Stimulated activated CD8-positive, alpha-beta memory T cell treated with anti-CD3 and anti-CD28 coated beads, Interleukin-2, amount 100 ng/mL, for 1 hour (primary cell): ENCODE measurements at places on chromosomes 16 and 17.

DNA sequence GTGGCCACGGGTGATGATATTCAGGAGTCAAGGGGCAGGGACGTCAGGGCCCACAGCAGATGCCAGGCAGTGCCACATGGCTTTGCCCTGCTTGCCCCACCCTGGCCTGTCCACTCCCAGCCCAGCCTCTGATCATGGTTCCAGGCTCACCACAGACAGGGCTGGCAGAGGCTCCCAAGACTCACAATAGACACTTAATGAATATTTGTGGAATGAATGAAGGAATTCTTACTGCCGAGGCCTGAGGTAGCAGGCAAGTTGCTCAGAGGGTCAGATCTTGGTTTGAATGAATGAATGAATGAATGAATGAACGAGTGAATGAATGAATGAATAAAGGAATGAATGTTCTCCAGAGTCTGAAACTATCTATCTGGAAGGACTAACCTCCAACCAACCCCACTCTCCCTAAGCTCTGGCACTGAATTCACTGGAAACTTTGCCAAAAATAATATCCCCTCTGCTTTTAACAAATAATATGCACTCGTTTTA is 60.9 kb downstream of the RAI1 start:
- no peak for DNase-seq

DNA sequence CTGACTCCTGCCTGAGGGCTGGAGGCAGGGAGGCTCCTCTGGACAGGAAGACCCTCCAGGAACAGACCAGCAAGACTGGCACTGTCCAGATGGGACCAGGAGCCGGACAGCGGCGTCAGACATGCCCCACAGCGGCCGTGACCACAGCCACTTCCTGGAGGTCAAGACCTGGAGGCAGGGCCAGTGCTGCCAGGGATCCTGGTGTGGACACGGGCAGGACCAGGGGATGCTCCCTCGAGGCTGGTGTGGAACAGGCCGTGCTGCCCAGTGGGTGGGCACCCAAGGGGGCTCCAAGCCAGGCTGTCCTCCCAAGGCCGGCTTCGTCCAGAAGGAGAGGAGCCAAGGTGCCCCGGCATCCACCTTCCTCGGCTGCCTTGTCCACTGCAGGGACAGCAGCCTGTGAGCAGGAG is 4.5 kb upstream of the CCDC57 start:
- DNase-seq = no peak

DNA sequence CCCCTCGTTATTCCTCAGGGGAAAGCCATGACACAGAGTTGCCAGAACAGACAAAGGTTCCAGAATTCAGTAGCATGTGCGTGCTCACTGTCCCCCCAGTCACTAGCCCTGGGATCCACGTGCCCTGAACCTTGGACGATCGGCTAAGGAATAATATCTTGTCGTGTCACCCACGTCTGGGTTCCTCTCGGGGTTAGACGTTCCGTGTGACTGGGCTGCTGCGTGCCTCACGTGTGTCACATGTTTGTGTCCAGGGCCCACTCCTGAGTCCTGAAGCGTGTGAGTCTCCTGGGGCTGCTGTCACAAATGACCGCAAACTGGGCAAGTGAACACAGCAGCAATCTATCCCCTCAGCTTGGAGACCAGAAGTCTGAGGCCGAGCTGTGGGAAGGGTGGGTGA is 12.4 kb upstream of the ZNF469 start:
- no peak for DNase-seq

DNA sequence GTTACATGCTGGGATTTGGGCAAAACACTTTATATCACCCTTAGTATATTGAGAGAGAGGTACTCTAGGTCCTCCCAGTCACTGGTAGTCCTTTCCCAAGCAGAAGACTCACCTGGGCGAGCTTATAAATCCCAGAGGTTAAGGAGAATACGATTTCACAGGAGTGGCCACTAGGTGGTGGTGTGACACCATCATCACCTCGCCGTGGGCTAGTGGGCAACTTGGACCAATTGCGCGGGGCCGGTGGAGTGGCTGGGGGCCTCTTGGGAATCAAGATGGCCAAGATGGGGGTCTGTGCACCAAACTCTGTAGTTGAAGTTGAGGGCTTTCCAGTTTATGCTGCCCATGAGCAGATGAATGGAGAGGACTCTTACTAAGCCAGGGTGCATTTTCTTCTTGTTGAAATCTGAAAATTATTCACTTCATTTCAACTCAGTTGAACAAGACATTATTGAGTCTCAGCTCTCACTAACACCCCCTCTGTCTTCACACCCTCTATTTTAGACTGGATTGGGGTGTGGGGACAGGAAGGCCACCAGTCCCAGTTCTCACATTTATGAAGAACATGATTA is 38.2 kb upstream of the PIRT start:
- no peak for DNase-seq

- no peak for DNase-seq
These were observed 81.0 kb upstream of the BRD7 start for GRCh38 chr16:50449800-50450199.

DNA sequence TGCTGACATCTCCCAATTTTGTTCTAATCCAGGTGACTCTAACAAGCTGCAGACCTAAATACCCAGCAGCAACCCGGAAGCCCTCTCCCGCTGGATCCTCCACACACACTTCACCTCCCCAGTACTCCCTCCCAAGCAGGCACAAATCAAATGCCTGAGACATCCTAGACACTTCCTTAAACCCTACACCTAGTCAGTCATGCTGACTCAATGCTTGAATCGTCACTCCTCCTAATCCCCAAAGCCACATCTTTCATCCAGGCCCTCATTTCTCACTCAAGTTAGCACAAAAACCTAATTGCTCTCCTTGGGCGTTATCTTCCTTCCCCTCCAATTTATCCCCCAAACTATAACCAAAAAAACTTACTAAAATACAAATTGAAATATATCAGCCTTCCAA is 32.7 kb downstream of the CMC2 start:
- no peak for DNase-seq

DNA sequence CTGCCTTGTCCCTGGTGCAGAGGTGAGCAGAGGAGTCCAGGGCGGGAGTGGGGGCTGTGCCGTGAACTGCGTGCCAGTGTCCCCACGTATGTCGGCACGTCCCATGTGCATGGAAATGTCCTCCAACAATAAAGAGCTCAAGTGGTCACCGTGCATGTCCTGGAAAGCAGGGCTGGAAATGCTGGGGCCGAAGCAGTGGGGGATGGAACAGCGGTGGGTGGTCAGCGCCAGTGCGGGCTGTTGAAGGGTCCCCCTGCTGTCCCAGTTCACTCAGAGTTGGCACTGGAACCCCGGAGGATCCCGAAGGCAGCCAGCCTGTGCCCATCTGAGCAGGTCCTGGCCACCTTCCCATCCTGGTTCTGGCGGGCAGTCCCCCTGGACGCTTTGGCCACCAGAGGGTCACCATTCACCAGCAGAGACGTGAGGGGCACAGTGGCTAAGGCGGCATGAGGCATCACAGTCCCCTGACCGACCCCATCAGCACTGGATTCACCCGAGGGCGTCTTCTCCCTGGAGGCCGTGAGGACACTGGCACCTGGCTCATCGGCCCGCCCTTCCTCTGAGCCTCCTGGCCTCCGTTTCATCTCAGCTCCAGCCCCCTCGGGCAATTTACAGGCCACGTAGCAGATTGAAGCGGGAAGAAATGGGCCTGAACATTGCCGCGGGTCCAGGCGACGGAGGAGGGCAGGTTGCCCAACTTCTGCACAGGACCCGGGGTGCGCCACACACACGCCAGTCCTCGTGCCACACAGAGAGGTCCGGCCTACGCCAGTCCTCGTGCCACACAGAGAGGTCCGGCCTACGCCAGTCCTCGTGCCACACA is 10.1 kb downstream of the GCGR start:
- no peak for DNase-seq

GRCh38 chr17:73713136-73713535 is 68.9 kb upstream of the SDK2 start:
- no peak for DNase-seq

DNA sequence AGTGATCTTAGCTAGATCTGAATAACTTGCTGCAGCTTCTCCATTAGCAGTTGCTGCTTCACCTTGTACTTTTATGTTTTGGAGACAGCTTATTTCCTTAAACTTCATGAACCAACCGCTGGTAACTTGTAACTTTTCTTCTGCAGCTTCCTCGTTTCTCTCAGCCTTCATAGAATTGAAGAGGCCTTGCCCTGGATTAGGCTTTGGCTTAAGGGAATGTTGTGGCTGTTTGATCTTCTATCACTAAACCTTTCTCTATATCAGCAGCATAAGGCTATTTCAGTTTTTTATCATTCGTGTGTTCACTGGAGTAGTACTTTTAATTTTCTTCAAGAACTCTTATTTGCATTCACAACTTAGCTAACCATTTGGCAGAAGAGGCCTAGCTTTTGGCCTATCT is 21.5 kb upstream of the TMEM92 start:
- DNase-seq = no peak

GRCh38 chr16:81661082-81661481 is 118.0 kb upstream of the PLCG2 start:
- DNase-seq = no peak

DNA sequence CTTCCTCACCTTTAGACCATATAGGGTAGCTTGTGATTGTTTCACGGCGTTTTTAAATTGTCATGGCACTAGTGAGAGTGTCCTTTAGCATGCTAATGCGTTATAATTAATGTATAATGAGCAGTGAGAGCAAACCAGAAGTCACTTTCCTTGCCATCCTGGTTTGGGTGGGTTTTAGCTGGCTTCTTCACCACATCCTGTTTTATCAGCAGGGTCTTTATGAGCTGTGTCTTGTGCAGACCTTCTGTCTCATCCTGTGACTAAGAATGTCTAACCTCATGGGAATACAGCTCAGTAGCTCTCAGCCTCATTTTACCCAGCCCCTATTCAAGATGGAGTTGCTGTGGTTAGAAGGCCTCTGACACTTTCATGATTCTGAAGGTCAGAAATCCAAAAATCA is 370.9 kb upstream of the RBFOX1 start:
- no peak for DNase-seq

DNA sequence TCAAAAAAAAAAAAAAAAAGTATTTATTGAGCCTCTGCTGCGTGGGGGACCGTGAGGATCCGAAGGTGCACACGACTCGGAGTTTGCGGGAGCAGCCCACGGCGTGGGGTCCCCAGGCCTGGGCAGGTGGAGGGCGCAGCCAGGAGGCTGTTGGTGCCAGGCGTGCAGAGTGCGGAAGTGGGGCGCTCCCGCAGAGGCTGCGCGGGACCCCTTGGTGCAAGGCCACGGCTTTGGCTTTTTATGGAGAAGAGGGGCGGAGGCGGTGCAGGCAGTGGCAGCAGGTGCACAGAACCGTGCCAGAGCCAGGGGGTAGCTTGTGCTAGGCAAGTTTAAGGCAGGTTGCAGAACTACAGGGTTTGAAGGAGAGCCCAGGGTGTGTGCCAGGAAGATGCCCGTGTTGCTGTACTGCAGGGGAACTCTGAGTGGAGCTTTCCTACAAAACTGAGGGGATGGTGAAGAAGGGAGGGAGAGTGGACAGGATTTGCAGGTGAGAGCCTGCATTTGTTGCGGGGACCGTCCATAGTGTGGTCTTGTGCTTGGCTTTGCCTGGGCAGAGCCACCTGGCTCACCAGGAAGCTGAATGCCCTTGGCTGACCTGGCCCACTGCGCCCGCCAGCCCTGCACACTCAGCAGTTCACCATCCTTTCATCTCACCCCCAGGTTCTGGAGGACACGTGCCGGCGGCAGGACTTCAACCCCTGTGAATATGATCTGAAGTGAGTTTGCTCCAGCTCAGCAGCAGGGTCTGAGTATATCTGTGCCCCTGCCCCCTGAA is 1.3 kb downstream of the ASPSCR1 start:
- no peak for DNase-seq

DNA sequence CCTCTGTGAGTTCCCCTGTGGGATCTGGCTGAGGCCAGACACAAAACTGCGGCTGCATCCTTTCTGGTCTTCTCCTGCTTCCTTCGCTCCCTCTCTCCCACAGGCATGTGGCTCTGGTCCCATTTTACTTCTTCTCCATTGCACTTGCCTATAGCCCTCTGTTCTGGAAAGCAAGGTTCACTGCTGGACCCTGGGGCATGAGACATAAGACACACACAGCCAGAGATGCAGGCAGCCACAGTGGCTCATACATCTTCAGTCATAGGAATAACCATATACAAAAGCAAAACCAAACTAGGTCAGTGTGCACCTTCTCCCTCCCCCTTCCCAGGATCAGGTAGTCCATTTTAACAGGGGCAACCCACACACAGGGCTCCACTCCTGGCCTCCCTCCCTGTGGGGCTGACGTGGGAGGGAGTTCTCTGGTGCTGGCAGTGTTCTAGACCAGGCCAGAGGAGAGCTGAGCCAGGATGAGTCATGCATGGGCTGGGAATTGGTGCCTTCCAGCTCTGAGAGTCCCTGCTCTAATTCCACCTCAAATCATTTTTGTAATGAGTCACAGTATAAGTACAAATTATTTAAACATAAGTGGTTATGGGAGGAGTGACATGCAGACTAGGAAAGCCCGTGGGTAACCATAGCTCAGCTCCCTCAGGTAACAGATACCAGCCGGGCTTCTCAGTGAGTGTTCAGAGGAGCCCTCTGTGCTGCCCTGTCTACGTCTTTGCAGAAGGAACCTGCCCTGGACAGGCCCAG is 58.0 kb downstream of the ASIC2 start:
- DNase-seq = no peak

GRCh38 chr16:86982912-86983311 is 334.3 kb downstream of the C16orf95 start:
- DNase-seq = no peak

DNA sequence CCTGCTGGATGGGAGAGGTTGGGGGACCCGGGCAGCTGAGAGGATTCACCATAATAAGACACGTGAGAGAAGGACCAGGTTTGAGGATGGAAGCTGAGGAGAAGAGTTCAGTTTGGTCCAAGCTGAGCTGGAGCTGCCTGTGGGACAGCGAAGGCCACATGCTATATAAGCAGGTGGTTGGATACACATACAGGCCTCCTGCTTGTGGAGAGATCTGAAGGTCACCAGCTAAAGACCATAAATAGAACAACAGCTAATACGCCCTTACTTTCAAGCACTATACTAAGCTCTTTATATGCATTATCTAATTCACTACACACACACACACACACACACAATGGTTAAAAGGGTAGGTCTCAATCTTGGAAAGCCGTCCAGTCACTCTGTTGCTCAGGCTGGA is 32.1 kb downstream of the DUSP14 start:
- no peak for DNase-seq

DNA sequence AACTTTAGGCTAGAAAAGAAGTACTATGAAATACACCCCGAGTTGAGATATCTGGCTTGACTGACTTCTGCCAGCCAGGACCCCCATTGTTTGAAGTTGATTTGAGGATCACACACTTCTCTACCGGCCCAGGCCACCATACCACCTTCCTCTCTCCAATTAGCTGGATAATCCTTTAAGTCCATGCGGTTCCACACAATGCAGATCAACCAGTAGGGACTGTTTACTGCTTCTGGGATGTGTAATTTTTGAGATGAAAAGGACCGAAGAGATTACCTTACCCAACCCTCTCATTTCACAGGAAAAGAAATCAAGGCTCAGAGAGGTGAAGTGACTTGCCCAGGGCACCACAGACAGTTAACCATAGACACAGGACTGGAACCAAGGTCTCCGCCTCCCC is 20.5 kb downstream of the ERN1 start:
- DNase-seq = no peak

DNA sequence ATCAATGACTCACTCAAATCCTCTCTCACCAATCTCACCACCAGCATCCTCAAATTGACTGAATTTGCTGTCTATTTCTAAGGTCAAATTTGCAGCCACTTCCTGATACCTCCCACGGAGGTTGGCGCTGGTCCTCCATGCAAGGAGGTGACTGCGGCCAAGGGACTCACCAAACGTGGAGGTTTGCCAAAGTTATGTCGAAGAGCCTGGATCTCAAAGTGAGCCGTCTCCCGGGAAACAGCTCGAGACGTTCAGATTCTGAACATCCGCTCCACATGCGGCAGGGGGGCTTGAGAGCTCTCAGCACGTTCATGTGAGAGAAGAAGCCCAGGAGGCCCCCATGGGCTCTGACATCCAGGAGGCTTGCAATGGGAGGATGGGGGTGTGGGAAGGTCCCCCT is 22.6 kb downstream of the LGALS3BP start:
- no peak for DNase-seq
